ENCODE measurements at places on chromosomes 11 and 22.
A peak's percentile ranks its signal among the peaks of the same experiment; 100 is the strongest.

GRCh38 chr11:877565-877964 is 33.0 kb downstream of the CHID1 start:
- DNase-seq = no peak

DNA sequence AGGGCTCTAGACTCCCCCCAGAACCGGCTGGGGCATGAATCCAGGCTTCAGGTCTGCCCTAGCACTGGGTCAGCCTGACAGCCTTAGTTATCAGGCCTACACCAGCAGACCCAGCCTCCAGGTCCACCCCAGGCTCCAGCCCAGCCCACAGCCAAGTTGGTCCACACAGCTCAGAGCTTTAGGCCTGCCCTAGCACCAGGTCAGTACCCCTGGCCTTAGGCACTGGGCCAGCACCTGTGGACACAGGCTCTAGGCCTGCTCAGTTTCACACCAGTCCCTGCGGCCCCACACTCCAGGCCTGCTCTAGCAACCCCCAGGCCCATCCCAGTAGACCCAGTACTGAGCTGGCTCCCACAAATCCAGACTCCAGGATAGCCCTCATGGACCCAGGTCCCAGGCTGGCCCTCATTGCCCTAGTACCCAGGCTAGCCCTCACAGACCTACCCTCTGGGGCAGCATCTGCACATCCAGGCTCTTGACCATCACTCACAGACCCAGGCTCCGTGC is 52.7 kb downstream of the CLPB start:
- DNase-seq = no peak

GRCh38 chr11:85391141-85391540 is 236.0 kb downstream of the DLG2 start:
- DNase-seq = no peak

- no peak for DNase-seq
These were observed 5.9 kb downstream of the TP53AIP1 start for GRCh38 chr11:128936606-128937251.

DNA sequence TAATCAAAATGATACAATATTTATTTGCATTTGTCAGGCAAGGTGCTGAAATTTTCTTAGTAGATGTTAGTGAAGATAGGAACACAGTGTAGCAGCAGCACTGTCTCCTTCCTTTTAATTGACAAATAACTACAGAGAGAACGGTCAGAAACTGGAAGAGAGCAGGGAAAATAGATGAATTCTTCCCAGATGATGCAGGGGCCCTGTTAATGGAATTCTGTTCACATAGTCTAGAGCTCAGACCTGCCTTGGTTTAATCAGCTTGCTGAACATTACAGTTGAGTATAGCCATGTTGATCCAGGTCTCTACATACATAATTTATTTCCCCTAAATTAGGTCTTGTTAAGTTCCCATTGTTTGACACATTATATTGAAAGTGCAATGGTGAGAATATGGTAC is 127.4 kb downstream of the SLC17A6 start:
- no peak for DNase-seq

GRCh38 chr11:1830322-1831223 is 4.2 kb upstream of the SYT8 start:
- peak; percentile 93 for DNase-seq

DNA sequence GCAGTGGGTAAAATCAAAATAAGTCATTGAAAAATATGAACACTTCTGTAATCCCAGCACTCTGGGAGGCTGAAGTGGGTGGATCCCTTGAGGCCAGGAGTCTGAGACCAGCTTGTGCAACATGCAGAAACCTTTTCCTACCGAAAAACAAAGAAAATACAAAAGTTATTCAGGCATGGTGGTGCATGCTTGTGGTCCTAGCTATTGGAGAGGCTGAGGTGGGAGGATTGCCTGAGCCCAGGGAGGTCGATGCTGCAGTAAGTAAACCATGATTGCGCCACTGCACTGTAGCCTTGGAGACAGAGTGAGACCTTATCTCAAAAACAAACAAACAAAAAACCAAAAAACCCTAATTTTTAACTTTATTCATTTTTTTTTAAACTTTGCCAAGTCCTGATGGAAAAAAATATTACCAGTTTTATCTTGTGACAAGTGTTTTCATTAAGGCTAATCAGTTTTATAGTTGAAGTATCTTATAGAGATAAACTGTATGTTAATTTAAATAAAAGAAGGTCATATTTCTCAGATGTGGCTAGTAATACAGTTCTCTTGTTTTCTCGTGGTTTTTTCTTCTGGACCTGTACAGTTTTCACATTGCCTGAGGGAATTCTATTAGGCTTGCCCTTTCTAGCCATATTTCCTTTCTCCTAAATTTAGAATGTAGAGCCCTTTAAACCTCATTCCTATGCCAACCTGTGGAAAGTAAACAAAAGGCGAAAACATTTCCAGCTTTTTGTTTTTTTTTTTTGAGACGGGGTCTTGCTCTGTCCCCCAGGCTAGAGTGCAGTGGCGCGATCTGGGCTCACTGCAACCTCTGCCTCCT is 9.4 kb downstream of the HIPK3 start:
- no peak for DNase-seq

DNA sequence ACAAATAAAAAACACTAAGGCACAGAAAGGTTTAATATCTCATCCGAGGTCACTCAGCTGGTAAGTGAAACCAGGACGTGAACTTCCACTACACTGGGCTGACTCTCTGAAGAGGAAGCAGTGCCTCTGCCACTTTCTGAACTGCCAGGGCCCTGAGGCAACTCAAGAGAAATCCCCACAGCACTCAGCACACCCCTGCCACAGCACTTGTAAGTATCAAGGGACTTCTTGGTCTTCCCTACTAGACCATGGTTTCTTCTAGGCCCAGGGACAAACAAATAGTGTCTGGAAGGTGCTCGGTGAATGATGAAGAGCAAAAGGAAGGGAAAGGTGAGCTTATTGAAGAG is 49.7 kb downstream of the RPL27A start:
- DNase-seq = no peak

GRCh38 chr11:76901144-76901543 is 40.4 kb downstream of the ACER3 start:
- no peak for DNase-seq

GRCh38 chr11:35239471-35240075 is 100.6 kb downstream of the CD44 start:
- no peak for DNase-seq

DNA sequence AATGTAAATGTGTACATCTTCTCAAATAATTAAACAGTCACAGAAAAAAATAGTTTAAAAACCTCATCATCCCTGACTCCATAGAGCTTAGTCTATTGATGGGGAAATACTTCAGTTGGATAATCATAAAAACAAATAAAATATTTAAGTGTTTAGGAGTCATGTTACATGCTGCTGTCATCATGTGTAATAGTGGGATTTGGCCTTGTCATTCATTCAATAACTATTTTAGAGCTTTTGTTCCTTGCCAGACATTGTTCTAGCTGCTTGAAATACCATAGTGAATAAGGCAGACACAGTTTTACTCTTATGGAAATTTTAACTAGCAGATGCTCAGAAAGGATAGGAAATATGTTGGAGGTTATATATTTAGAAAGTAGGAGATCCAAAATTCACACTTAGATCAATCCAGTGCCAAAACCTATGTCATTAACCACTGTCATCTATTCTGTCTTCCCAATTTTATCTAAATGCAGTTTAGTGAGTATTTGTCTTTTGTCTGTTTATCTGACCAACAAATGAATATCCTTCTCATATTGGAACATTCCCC is 324.7 kb downstream of the CASP12 start:
- no peak for DNase-seq

- DNase-seq = no peak
These were observed 53.3 kb downstream of the TCF20 start for GRCh38 chr22:42217019-42217751.

- DNase-seq = no peak
These were observed 1.5 kb upstream of the GGT1 start for GRCh38 chr22:24601217-24602104.

DNA sequence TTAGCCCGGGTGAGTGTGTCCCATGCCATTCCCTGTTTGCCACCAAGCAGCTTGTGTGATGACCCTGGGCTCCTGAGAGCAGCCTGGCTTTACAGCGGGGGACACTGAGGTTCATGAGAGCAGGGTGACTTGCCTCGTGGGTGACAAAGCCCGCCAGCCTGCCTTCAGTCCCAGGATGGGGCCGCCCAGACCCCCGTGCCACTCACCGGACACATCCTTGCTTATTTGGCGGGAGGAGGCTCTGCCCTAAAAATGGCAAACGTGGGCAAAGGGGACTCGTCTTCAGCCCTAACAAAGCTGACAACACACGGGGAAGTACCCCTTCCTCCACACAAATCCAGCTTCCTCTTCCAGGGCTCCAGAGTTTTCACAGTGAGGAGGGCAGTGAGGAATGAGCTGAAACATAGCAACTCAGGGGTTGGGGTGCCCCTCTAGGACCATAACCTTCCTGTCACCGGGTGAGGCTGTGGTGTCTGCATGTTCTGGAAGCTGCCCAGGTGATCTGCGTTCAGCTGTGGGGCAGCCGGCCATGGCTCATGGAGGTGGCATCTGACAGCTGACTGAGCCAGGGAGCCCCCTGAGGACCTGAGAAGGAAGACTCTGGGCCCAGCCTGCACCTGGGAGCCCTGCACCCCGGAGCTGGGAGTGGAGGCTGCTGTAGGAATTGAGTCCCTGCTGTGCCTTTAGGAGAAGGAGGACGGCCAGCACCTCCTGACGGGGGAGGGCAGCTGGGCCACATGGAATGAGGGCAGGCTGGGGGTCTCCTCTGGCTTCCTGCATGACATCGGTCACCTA is 16.7 kb downstream of the RIBC2 start:
- DNase-seq = no peak

DNA sequence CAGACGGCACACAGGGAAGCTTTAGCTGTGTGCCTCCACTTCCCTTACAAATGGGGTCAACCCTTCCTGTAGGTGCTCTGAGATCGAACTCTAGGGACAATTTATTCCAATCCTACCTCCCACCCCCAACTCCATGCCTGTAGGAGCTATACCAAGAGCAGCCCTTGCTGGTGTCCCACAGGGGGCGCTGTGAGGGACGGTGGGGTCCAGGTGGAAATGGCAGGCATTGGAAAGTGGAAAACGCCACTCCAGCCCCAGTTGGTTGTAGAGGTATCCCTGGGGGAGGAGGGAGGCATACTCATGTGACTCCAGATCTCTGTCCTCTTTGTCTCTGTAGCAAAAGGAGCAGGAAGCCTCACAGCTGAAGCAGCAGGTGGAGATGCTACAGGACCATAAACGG is 161.3 kb downstream of the MYO18B start:
- DNase-seq = no peak

DNA sequence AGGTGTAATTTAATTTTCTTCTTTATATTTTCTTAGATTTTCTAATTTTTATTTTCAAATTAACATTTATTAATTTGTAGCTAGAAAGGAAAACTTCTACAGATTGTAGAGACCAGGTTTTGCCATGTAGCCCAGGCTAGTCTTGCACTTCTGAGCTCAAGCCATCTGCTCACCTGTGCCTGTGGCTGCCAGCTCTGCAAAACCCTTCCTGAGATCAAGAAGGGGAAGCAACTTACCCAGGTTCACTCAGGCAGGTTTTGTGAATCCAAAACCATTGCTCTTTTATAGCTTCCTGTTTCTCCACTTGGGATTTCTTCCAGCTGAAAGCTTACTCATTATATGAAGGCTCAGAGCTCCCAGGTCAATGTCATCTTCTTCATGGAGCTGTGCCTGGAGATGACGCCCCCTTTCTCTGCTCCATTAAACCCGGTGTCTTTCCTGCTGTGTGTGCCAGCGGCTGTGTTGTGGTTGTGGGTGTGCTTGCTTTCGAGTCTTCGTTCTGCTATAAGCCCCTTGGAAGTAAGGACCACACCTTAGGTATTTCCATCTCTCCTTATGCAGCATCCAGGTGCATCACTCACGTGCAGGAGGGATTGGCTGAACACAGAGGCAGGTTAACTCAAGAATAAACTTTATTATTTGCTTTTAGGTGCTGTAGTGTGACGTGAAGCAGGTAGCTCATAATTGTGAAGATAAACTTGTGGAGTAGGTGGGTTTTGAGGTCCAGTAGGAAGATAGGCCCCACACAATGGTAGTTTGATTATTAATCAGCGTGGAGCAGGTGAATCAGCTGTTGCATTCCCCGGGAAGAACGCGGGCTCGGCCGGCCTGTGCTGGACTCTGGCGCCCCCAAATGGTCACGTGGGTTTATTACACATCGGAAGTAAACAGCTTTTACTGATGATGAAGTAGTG is 42.2 kb upstream of the INCENP start:
- peak; percentile 89 for DNase-seq

DNA sequence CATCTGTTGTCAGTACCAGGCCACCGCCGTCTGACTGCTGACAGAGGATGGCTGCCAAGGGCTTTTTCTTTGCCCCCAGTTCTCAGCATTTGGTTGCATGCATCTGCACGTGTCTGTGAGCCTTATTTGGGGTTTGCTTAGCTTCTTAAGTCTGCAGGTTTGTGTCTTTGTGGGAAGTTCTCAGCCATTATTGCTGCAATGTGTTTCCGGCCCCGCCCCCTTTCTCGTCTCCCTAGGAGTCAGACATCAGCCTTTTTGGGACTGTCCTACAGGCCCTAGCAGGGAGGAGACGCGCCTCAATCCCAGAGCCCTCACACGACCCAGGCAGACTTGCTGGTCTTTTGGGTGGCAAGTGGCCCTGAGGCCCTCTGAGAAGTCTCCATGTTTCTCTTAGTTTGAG is 8.0 kb downstream of the MOB2 start:
- DNase-seq = no peak

DNA sequence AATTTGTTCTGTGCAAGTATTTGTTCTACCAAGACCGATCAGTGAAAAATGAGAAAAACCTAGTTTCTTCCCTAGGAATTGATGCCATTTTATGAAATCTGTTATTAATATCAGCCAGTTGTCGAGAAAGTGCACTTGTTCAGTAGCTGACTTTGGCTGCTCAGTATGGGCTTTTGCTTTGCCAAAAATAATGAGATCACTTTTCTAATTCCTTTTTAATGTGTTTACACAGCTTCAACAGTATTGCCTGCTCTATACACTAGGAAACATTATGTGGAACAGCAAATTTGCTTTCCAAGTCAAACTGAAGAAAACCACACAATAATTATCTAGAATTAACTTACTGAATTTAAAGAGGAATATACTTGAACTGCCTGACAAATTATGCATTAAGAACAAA is 34.4 kb downstream of the SCUBE2 start:
- no peak for DNase-seq
